ENCODE measurements at places on chromosomes 11 and 22.

GRCh38 chr11:87970762-87971161, 204.5 kb downstream of the RAB38 start:
- no peak for DNase-seq

- DNase-seq, result no peak
Observed at GRCh38 chr22:35425971-35426800, 26.2 kb downstream of the MCM5 start.

DNA sequence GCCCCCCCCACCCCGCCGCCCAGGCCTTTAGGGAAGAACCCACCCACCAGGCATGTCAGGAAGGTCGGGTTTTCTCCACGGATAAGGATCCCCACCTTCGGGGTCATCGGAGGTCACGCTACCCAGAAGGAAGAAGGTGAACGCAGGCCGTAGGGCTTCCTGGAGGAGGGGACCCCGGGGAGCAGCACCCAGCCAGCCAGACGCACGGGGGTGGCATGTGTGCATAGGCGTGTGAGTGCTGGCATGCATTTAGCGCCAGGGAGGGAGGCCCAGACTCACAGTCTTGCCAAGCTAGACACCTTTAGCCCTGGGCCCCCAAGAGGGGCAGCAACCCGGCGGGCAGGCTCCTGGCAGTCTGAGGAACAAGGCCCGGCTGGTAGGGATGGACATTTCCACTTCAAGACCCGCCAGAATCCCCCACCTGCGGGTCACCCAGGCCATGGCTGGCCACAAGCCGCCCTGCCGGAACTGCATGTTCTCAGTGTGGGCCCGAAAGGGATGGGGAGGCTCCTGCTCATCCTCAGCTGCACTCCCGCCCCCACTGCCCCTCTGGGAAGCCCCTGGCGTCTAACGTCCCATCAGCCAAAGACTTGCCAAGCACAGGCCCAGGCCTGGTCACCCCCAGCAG, 16.7 kb upstream of the PIM3 start:
- no peak for DNase-seq

GRCh38 chr22:49532869-49533802, 294.5 kb downstream of the BRD1 start:
- DNase-seq, result peak; percentile 14

DNA sequence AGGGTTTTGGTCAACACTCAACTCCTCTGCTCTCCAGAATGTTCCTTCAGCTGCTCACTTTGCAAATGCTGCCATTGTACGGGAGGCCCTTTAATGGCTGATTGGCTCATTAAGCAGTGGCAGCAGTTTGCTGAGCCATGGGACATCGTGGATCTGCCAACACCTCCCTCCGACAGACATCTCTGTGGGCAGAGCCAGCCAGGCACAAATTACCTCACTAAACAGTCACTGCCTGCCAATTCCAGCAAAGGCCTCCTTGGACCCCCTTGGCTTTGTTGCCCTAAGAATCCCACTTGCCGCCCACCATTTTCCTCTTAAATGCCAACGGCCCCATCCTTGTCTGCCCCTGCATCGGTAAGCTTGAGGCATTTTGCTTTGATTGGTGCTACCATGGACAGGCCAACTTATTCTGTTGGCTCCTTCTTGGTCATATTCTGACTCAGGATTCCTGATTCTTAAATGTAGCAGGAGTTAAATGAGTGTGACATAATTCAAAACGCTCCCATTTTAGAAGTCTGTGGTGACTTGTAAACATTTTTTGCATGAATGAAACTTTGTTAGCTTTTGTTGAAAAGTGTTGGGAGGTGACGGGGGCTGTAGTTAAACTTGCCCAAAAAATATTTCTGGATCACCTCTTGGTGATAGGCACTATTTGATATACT, 57.5 kb upstream of the LMO2 start:
- DNase-seq, result peak; percentile 87

- peak; percentile 68 for DNase-seq
Observed at GRCh38 chr22:38766076-38766777, 10.4 kb upstream of the SUN2 start.

DNA sequence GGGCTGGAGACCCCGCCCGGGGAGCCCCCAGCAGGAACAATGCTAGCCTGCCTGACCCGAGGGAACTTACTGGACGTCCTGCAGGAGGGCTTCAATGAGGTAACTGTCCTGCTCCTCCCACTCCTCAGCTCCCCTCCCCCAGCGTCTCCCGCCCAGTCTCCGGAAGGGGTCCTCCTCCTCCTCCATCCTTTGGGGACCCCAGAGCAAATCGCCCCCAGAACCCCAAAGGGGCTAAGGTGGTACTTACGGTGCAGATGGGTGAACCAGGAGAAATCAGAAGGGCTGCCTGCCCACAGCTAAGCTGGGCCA, 272 bp downstream of the DIXDC1 start:
- DNase-seq, result no peak

DNA sequence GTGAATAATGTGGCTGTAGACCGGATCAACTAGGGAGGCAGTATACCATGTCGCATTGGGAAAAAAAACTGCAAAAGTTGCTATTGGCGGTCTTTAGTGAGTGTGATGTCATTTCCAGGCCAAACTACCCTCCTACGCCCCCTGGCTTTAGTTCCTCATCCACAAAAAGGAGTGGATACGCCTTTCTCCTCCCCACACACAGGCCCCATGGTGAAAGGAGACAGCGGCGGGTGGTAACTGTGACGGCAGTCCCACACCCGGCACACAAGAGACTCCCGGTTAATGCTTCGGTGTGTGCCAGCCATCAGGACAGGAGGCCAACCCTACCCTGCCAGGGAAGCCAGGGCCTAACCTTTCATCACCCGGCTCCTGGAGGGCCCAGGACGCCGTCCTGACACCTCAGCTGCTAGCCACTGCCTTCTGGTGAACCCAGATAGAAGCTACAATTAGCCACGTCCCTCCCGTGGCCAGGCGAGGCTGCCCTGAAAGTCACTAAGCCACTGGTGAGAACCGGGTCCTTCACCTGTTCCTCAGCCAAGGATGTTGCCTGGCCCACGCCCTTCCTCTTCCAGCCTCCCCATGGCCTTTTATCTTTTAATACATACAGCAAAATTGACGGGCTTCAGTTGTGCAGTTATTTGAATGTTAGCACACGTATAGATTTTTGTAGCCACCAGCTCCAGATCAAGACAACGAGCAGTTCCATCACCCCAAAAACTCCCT, 10.8 kb downstream of the TP53I11 start:
- no peak for DNase-seq

DNA sequence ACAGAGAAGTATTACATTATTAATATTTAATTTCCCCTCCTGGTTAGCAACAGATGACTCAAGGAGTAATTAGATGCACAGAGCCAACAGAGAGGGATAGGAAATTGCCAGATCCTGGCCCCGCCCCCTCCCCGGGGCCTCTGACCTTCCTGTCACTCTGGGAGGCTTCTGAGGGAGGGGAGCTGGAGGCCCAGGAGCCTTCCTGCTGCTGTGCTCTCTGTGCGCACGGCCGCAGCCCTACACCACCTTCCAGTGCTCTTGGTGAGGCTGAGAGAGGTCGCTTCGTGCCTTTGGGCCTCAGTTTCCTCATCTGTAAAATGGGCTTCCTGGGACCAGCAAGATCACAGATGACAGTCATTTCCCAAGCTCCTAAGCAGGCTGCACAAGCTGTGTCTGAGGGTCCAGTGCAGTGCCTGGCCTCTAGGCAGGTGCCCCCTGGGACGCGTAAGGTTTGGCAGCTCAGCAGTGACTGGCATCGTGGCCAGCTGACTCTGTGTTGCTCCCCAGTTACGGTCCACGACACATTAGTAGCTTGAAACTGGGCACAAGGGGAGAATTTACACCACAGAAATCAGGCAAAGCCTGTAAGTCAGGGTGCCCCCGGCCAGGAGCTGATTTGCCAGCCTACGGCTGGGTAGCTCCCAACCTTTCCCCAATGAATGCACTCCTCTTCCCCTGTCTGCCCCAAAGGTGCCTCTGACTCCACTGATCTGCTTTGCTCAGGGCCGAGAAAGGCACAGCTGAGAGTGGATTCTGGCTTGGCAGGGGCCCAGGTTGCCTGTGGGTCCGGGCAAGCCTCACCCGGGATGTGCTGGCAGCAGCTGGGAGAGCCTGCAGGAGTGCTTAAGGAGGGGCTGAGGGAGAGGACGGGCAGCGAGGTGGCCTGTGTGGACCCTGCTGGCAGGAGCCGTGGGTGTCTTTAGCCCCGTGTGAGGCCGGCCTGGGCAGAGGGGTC, 2.3 kb downstream of the ADORA2A start:
- DNase-seq, result no peak

DNA sequence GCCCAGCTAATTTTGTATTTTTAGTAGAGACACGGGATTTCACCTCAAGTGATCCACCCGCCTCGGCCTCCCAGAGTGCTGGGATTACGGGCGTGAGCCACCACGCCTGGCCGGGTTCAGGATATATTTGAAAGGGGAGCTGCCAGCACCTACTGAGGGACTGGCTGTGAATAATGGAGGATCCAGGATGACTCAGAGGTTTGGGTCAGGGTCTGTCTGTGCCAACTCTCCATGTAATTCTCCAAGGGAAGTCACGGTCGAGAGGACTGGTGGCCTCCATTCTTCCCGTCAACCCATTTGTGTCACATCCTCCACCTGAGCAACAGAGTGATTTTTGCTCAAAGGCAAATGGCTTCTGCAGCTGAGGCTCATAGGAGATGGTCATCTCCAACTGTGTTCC, 3.6 kb upstream of the ARRB1 start:
- no peak for DNase-seq
